ENCODE measurements at places on chromosomes 3 and 15. TPM values are rescaled to one million over a fixed set of nuclear protein-coding genes. Genes with fewer than 3 reads are reported as not detected.

DNA sequence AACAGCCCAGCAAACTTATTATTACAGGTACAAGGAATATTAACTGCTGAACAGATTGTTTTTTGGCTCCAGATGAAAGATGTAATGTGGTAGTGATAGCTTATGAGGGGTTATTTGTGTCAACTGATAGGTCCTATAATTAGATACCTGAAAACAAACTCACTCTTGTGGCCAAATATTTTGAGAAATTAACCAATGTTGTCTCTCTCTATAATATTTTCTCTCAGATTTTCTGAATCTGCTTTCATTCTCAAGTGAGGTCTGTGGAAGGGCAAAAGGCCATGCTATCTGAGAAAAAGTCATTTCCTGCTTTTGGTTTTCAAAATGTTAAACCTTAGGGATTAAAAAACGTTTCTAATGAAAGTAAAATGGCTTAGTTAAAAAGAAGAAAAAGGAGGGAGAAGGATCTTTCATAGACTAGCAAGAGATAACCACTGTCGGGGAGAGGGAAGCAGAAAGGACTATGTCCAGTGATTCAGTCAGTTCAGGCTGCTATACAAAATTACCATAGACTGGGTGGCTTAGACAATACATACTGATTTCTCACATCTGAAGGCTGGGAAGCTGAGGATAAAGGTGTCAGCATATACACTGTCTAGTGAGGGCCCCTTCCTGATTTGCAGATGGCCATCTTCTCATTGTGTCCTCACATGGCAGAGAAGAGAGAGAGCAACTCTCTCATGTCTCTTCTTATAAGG lies 277.5 kb upstream of the P2RY1 start:
- H3K36me3 ChIP-seq = no peaks in the 10 kb centered on the region
- H3K27me3 ChIP-seq = no peaks in the 10 kb centered on the region
- no peak overlapping the region for H3K4me3 ChIP-seq
- DNase-seq = no peak
- peaks cover 9% of the 10 kb centered on the region for H3K4me1 ChIP-seq

DNA sequence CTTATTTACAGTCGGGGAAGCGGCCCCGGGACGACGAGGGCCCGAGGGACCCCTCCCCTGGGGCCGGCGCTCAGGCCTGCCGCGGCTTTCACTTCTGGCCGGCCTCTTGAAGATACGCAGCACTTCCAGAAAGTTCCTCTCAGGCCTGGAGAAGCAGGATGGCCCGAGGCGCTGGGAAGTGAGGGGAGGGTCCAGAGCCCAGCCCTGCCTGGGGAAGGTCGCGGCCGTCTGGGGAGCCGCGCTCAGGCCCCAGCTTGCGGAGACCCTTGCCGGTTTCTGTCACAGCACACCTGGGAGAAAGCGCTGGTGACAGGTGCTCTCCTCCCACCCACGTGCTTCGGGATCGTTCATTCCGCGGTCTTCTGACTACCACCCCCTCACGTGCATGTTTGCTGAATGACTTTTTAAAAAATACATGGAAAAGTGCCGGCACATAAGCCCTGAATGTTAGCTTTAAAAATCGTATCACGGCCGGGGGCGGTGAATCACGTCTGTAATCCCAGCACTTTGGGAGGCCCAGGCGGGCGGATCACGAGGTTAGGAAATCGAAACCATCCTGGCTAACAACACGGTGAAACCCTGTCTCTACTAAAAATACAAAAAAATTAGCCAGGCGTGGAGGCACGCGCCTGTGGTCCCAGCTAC lies 727 bp upstream of the TM2D3 start:
- peak; percentile 89 for DNase-seq
- H3K27me3 ChIP-seq = no peaks in the 10 kb centered on the region
- H3K4me3 ChIP-seq = peak overlapping the region; percentile 96
- peak overlapping the region; percentile 92 for H3K27ac ChIP-seq
- H3K36me3 ChIP-seq = peaks cover 5% of the 10 kb centered on the region

Gene ADAMTS9
- total RNA-seq = 1.3 TPM

GRCh38 chr15:64163659-64164362 lies 989 bp upstream of the PPIB start:
- H3K36me3 ChIP-seq = peaks cover 25% of the 10 kb centered on the region
- H3K27me3 ChIP-seq = no peaks in the 10 kb centered on the region
- peak overlapping the region; percentile 73 for H3K4me3 ChIP-seq
- DNase-seq = peak; percentile 65
- H3K27ac ChIP-seq = peak overlapping the region; percentile 90

Gene ZKSCAN7
- 4.5 TPM for total RNA-seq

Gene C3orf22
- total RNA-seq = not detected

- H3K27me3 ChIP-seq = peaks cover 18% of the 10 kb centered on the region
- H3K27ac ChIP-seq = no peak overlapping the region
- no peaks in the 10 kb centered on the region for H3K36me3 ChIP-seq
These were observed 51.8 kb downstream of the ATP2B2 start for GRCh38 chr3:10453431-10454163.

DNA sequence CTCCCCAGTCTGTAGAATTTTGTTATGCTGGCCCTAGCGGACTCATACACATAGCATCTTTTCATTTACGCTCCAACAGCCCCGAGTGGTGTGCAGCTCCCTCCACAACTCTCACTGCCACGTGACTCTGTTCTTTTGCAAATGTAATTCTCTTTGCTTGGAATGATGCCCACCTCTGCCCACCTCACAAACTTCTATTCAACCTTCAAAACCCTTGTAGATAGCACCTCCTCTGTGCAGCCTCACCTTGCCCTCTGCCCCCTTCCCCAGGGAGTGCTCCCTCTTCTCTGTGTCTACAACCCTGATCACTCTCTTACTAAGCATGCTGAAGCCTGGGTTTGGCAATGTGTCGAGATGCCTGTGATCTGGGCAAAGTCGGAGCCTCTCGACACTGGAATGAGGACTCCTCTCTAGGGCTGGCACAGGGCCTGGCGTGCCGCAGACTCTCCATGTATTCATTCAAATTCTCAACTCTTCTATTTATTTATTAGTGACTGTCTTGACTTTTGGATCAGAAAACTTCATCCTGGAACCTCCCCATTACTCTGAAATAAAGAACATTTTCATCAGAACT lies 73.5 kb downstream of the MGLL start:
- no peak overlapping the region for H3K4me3 ChIP-seq
- peaks cover 46% of the 10 kb centered on the region for H3K4me1 ChIP-seq
- DNase-seq = peak; percentile 80

DNA sequence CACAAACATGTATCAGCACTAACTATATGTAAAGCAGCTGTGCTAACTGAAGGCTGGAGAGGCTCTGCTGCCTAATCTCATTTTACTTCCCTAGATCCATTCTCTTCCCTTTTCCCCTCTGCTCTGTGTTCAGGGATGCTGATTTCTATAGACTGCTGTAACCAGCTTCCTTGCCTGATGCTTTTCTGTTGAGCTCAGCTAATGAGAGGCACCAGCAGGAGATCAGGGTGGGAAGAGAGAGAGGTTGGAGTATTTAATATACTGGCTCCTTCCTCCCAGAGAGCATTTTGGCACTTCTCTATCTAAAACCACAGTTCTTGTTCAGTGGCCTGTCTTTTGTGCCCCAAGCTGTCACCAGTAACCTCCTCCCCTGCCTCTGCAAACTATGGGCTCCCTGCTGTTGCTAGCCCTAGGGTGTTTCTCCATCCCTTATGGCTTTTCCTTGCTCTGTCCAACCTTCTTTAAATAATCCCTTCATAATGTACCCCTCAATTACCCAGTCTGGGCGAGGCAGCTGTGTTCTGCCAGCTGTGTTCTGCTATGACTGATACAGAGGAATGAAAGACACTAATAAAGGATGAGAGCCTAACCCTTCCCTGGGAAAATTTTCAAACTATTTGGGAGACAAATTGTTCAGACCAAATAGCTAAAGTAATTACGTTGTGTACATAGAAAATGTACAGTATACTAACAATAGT lies 69.5 kb downstream of the CADPS start:
- no peaks in the 10 kb centered on the region for H3K36me3 ChIP-seq
- no peaks in the 10 kb centered on the region for H3K4me1 ChIP-seq
- no peaks in the 10 kb centered on the region for H3K27me3 ChIP-seq
- no peak overlapping the region for H3K4me3 ChIP-seq
- H3K27ac ChIP-seq = no peak overlapping the region

GRCh38 chr3:106862067-106862466 lies 515.2 kb upstream of the CCDC54 start:
- H3K27ac ChIP-seq = no peak overlapping the region
- peaks cover 34% of the 10 kb centered on the region for H3K4me1 ChIP-seq
- DNase-seq = peak; percentile 53
- no peaks in the 10 kb centered on the region for H3K36me3 ChIP-seq
- H3K4me3 ChIP-seq = no peak overlapping the region

DNA sequence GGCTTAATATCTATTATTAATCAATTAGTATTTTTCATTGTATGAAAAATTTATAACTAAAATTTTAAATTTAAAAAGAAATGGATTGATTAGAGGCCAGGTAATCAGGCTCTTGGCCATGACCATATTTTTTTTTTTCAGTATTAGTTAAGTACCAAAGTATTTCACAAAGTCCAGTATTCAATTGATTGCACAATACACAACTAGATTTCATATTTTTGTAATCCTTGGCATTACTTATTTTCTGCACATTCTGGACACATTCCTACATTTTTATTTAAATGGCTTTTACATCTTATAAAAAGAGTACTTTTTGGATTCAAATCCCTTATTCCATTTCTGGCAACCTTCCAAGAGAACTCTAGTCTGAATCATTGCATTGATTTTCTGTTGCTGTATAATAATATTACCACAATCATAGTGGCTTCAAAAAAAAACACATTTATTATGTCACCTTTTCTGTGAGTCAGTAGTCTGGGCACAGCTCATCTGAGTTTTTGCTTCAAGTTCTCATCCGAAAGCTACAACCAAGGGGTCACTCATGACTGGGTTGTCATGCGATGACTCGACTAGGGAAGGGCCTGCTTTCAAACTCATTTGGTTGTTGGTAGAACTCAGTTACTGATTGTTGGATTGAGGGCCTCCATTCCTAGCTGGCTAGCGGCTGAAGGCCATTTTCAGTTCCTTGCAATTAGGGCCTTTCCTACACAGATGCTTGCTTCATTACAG lies 90.7 kb downstream of the CNTN6 start:
- no peaks in the 10 kb centered on the region for H3K27me3 ChIP-seq
- no peaks in the 10 kb centered on the region for H3K36me3 ChIP-seq
- no peak overlapping the region for H3K4me3 ChIP-seq
- peak; percentile 90 for DNase-seq

Gene TRIM42
- not detected for total RNA-seq

GRCh38 chr3:51692980-51693395 lies 13.9 kb upstream of the GRM2 start:
- no peaks in the 10 kb centered on the region for H3K27me3 ChIP-seq
- no peaks in the 10 kb centered on the region for H3K4me1 ChIP-seq
- no peak for DNase-seq
- no peak overlapping the region for H3K4me3 ChIP-seq
- H3K36me3 ChIP-seq = no peaks in the 10 kb centered on the region

Gene FSIP1
- 2.4 TPM for total RNA-seq

- no peak overlapping the region for H3K27ac ChIP-seq
- H3K4me1 ChIP-seq = no peaks in the 10 kb centered on the region
- H3K27me3 ChIP-seq = no peaks in the 10 kb centered on the region
These were observed 872 bp downstream of the DLEC1 start for GRCh38 chr3:38039899-38040261.
